ENCODE measurements at places on chromosomes 2 and 18. TPM values are rescaled to one million over a fixed set of nuclear protein-coding genes. Genes with fewer than 3 reads are reported as not detected.

GRCh38 chr2:151381266-151381665, 23.9 kb downstream of the TNFAIP6 start:
- no peak for DNase-seq

- peak; percentile 57 for DNase-seq
Measured at GRCh38 chr18:32553174-32553573, 82.5 kb upstream of the GAREM1 start.

DNA sequence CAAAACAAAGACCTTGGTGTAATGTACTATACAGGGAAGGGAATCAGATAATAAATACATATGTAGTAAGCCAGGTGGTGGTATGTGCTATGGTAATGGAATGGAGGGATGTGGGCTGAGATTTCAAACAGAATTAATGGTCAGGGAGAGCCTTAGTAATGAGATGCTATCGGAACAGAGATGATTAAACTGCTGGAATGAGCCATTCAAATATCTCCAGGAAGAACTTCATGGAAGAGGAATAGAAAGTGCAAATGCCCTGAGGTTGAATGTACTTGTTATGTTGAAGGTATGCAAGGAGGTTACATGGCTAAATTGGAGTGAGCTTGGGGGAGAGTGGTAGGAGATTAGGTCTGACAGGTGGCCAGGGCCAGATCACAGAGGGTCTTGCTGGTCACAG, 5.1 kb downstream of the SERPINB11 start:
- DNase-seq: no peak

GRCh38 chr2:128573116-128573515, 254.4 kb upstream of the HS6ST1 start:
- peak; percentile 80 for DNase-seq

- no peak for DNase-seq
Measured at GRCh38 chr2:232129483-232129882, 168.0 kb downstream of the DIS3L2 start.

DNA sequence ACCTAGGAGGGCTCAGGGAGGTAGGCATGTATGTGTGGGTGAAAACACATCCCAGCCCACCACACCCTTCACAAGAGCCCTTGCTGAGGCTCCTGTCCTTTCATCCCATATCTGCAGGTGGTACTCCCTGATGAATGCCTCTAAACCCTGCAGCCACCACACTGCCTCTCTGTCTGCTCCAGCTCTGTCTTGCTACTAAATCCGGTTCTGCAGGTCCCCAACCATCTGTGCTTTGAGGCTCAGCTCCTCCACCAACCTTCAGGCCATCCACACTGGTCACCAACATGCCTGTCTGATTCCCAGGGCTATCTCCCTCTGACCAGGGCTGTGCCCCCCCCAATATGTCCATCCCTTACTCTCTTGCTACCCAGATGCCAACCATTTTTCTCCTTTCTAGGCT, 92.7 kb downstream of the BIN1 start:
- peak; percentile 81 for DNase-seq

GRCh38 chr2:29900971-29901633, 20.3 kb downstream of the ALK start:
- DNase-seq: peak; percentile 29

- DNase-seq: no peak
Measured at GRCh38 chr2:120775194-120775593, 39.5 kb downstream of the GLI2 start.

DNA sequence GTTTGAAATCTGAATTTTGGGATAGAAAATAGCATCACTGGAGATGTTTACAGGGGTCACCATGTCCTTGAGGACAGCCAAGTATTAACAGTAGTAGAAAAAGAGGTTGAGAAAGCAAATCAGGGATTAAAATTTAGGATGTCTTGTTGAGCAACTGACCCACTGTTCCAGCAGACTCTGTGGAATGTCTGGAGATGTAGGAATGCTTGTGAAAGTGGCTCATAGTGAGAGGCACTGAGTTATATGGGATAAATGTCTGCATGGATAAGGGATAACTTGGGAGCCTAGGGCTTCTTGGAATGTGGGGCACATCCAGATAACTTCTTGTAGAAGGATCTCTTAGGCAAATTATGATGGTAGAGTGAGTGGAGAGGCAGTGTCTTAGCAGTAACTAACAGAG, 495.0 kb downstream of the TMX3 start:
- DNase-seq: no peak

GRCh38 chr2:38146275-38146906, 70.4 kb upstream of the CYP1B1 start:
- DNase-seq: no peak

The ANKRD62 gene
- total RNA-seq: not detected

The SRD5A2 gene
- not detected for total RNA-seq

The THADA gene
- 17.2 TPM for total RNA-seq

The GATA6 gene
- total RNA-seq: 35.5 TPM

The ADCYAP1 gene
- 1.7 TPM for total RNA-seq

Measured in esophagus muscularis mucosa (tissue), 4 donors.